ENCODE measurements at places on chromosomes 11 and 22. TPM values are rescaled to one million over a fixed set of nuclear protein-coding genes. Genes with fewer than 3 reads are reported as not detected.

Gene DAGLA
- total RNA-seq, result 3.3 TPM

Gene VWA5A
- 4.3 TPM for total RNA-seq

Gene SMIM38
- 0.19 TPM for total RNA-seq

Gene GVQW3
- total RNA-seq, result 0.97 TPM

Gene PHF21B
- 0.67 TPM for total RNA-seq

Gene ANO1
- total RNA-seq, result 18.4 TPM

Gene PIK3IP1
- total RNA-seq, result 10.5 TPM

Gene LRRC4C
- total RNA-seq, result 0.43 TPM

Gene ANO9
- total RNA-seq, result 0.38 TPM

Gene MS4A4A
- 8.8 TPM for total RNA-seq

Gene SYNGR1
- 41.1 TPM for total RNA-seq

Gene FAM180B
- not detected for total RNA-seq

Gene RIMBP3B
- total RNA-seq, result 0.08 TPM

Gene FOLR3
- total RNA-seq, result not detected

Gene RAB3IL1
- total RNA-seq, result 9.4 TPM

Gene THRSP
- 2.0 TPM for total RNA-seq

Gene SLC22A8
- not detected for total RNA-seq

Gene HPX
- total RNA-seq, result 0.27 TPM

Gene CARD18
- not detected for total RNA-seq

Gene TSPAN18
- total RNA-seq, result 153 TPM

Gene MPPED1
- total RNA-seq, result not detected

Gene NLRP14
- not detected for total RNA-seq

Gene LRRC32
- total RNA-seq, result 33.5 TPM

Gene PYGM
- 42.5 TPM for total RNA-seq

Gene POTEH
- total RNA-seq, result not detected

Gene OR10A2
- total RNA-seq, result not detected

Gene TOMM22
- total RNA-seq, result 55.7 TPM

Gene PANX3
- not detected for total RNA-seq

Gene ENTHD1
- total RNA-seq, result not detected

Gene CATSPERZ
- not detected for total RNA-seq

Gene SLC17A6
- total RNA-seq, result not detected

Gene C2CD2L
- total RNA-seq, result 11.8 TPM

Gene MAPK11
- total RNA-seq, result 11.7 TPM

Gene KRTAP5-10
- not detected for total RNA-seq

Gene KCNJ1
- total RNA-seq, result not detected

Gene TRPM5
- not detected for total RNA-seq

Gene CD3E
- total RNA-seq, result 0.48 TPM

Gene CD151
- total RNA-seq, result 625 TPM

Gene ADORA2A
- 5.3 TPM for total RNA-seq

Gene SORL1
- 8.0 TPM for total RNA-seq

Gene OR52N4
- total RNA-seq, result not detected

Gene RAB38
- total RNA-seq, result 0.22 TPM

Gene TIMM8B
- total RNA-seq, result 100 TPM

Gene TRPC6
- 0.78 TPM for total RNA-seq

Gene GLYATL2
- total RNA-seq, result 0.27 TPM

Gene OR4D10
- total RNA-seq, result not detected

Gene TECTA
- total RNA-seq, result 1.2 TPM
